ENCODE measurements at places on chromosomes 5 and 9.

GRCh38 chr5:160188141-160189015 is 40.9 kb upstream of the FABP6 start:
- no peak for DNase-seq

- DNase-seq = no peak
These were observed 108.2 kb upstream of the DMAC1 start for GRCh38 chr9:7907551-7908337.

DNA sequence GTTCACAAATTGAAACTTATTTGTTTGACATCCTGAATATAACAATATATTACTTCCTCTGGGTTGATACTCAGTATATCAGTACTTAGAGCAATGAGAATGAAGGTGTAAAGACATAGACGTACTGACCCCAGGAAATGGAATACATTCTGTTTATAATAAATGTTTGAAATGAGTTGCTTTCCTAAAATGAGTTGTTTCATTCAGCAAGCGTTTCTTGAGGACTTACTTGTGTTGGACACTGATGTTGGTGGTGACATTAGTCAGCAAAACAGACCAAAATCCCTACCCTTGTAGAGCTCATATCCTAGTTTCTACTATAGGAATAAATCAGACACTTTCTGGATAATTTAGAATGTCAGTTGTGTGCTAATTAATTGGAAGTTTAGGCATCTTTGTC is 184.3 kb downstream of the ZDHHC21 start:
- no peak for DNase-seq

DNA sequence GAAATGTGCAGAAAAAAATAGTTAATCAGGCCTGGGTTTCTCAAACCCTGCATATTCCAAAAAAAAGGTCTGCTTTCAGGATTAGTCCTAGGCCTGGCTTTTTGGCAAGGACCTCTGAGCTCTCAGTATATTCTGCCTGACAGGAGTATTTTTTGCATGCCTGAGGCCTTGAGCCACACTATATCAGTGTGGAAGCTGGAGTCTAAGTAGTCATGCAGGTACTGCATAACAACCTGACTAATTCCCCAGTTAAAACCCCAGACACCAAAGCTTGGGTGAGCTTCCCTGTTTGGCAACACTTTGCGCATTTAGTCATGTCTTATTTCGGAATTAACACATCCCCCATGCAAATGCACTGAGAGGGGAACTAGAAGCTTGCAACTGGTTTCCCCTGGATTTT is 359.5 kb downstream of the CETN3 start:
- no peak for DNase-seq

DNA sequence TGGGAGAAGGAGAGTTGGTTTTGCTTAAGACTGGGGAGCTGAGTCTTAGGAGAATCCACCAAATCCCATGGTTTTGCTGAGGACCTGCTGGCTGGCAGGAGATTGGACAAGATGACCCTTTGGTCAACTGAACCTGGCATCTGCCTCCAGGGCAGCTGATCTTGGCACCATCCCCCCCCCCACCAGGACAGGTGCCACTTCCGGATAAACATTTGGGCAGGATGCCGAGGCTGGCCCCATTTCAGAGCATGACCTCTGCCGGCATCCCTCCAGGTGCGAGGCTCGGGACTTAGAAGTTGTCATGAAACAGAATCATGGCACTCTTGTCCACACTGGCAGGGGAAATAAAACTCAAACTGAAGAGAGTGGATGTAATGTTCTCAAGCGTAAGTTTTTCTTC is 165.6 kb downstream of the MACROH2A1 start:
- no peak for DNase-seq

DNA sequence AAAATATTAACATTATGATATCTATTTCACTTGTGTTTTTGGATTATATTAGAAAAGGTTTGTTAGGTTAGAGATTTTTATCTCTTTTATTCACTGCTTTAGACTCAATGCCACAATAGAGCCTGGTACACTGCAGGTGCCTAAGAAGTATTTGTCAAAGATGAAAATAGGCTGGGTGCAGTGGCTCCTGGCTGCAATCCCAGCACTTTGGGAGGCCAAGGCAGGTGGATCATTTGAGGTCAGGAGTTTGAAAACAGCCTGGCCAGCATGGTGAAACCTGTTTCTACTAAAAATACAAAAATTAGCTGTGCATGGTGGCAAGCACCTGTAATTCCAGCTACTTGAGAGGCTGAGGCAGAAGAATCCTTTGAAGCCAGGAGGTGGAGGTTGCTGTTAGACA is 64.3 kb downstream of the C9 start:
- no peak for DNase-seq

GRCh38 chr5:111975133-111975532 is 218.1 kb upstream of the NREP start:
- DNase-seq = no peak

GRCh38 chr5:141826674-141827073 is 51.5 kb downstream of the PCDH1 start:
- DNase-seq = no peak

GRCh38 chr9:110083866-110084265 is 124.1 kb downstream of the C9orf152 start:
- no peak for DNase-seq

GRCh38 chr5:129172580-129172979 is 78.0 kb downstream of the ISOC1 start:
- no peak for DNase-seq

DNA sequence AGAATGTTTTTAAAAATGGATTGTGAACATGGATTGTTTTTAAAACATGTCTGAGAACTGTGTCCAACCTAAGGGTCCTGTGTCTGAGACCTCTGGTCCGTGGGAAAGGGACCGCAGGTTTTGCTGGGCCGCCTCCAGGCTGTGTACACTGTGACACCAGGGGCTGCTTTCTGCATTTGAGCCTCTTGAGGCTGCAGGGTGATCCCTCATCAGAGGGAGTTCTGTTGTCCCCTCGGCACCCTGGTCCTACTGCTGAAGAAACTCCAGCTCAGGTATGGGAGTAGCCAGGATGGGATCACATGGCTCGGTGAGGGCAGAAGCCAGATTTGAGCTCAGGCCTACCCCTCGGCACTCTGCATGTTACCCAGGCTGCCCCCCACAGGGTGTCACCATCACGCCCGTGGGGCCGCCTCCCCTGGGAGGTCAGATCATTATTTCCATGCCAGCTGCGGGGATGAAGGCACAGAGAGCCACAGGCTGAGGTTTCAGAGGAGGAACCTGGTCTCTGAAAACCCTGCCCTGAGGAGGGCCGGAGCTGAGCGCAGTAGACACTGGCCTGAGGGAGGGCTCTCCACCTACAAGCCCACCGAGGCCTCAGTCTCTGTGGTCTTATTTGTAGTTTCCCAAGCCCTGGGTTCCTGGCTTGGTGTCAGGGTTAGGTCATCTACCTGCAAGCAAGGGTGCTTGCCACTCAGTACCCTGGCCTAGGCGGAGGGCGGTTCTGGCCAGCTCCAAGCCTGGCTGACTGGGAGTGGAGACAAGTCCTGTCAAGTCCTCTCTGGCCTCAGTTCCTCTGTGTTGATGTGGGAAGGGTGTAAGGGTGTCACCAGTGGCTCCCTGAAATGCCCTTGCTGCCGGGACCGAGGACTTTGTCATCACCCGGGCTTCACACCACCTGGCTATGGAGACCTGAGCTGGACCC is 2.8 kb downstream of the PRR7 start:
- no peak for DNase-seq

- DNase-seq = no peak
These were observed 52.4 kb downstream of the SMIM23 start for GRCh38 chr5:171838066-171838465.

DNA sequence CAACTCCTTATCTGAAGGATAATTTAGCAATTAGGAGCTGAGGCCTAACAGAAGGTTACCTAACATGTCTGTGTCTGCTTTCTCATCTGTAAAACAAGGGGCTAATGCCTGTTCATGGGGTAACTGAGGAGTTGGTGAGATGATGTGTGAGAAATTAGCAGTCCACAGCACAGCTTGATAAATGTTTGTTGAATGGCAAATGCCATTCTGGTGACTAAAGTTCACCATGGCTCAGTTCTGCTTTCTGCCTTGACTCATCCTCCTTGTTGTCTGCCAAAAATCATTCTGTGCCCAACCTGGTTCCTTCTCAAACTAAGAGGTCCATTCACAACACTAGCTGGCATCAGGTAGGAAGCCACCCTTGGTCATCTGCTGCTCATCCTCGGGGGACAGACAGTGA is 552.0 kb upstream of the KLF4 start:
- DNase-seq = no peak

GRCh38 chr5:28505121-28505520 is 1466.7 kb upstream of the CDH9 start:
- no peak for DNase-seq

GRCh38 chr5:24496268-24496667 is 148.5 kb downstream of the CDH10 start:
- no peak for DNase-seq

- DNase-seq = no peak
These were observed 11.8 kb upstream of the HEXB start for GRCh38 chr5:74673011-74673790.

GRCh38 chr9:95189251-95190098 is 128.0 kb downstream of the FANCC start:
- no peak for DNase-seq

GRCh38 chr9:105311306-105311705 is 66.9 kb downstream of the SLC44A1 start:
- DNase-seq = no peak

- no peak for DNase-seq
These were observed 402.1 kb upstream of the BRINP1 start for GRCh38 chr9:119771341-119771740.

DNA sequence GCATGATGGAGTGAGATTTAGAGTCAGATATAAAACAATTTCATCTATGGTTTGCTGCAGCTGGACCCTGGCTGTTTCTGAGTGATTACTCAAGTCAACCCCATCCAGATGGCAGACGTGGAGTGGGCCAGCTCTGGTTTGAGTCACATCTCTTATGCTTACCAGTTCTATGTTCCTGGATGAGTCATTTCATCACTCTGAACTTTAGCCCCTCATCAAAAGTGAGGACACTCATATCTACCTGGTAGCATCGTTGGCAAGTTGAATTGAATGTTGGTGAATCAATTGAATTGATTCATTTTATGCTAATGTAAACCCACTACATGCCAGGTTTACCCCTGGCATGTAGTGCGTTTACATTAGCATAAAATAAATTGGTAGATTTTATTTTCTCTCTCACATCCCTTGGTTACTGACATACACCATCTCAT is 176.4 kb downstream of the FGF18 start:
- DNase-seq = no peak

DNA sequence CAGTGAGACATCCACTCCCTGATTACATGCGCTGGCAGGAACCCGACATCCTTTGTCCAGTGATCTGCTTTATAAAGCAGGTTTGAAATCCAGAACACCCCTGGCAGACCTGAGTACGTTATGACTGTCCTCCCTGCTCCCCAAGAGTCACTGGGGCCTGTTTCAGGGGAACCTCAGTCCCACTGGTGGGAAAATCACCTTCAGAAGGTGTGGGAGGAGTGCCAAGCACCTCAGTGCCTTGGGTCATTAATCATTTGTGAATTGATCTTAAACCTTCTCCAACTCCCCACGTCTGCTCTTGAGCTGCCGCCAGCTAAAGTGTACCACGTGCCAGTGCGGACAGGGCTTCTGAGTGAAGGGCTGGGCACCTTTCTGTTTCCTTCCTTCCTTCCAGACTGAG is 16.2 kb downstream of the SLC6A3 start:
- no peak for DNase-seq

DNA sequence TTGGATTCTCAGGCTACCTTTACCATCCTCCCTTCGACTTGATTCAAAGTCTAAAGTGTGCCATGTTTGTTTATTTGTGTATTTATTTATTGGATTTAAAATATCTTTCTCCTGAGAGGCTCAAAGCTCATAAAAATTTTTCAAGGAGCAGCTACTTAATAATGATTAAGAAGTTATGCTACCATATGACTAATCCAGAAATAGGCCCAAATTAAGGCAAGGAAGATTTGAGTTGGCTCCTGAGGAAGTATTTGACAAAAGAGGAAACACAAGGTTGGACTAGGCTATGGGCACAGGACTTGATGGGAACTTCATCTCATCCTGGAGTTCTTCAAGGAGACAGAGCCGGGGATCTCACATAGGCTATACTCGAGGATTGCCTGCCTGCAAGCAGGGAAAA is 22.4 kb upstream of the PPP2CA start:
- DNase-seq = no peak

- DNase-seq = no peak
These were observed 1596.1 kb upstream of the WWC1 start for GRCh38 chr5:166695326-166695725.

DNA sequence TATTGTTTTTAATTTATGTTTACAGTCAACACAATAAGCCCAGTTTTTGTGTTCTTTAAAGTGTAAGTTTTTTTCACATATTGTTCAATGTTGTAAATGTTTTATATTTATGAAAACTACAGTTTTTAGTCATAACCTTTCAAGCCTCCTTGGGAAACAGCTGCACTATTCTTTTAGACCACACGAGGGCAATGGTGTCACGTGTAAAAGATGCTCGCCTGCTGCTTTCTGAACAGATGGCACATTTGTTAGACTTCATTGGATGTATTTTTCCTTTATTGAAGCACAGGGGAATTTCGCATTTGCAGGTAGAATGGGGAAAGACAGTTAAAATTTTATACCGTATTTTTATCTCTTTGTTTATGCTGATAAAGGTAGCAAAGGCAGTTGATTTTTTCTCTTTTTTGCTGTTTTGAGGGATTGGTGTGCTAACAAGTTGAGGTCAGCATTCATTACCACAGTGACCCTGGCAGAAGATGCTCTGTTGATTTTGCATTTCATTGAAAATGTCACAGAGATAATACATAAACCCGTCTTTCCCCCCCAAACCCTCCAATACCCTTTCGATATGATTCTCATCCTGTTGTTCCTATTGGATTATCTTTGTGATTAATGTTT is 59.0 kb downstream of the MAT2B start:
- no peak for DNase-seq

- no peak for DNase-seq
These were observed 186.8 kb downstream of the ZNF462 start for GRCh38 chr9:107049803-107050184.

- DNase-seq = no peak
These were observed 17.4 kb upstream of the ARSI start for GRCh38 chr5:150320044-150320613.

GRCh38 chr9:78031444-78031892 is at the start of gene GNAQ:
GNAQ (minus strand) TSS chr9:78031811; CDS start chr9:78031235, 576 bp downstream.
- DNase-seq = no peak

DNA sequence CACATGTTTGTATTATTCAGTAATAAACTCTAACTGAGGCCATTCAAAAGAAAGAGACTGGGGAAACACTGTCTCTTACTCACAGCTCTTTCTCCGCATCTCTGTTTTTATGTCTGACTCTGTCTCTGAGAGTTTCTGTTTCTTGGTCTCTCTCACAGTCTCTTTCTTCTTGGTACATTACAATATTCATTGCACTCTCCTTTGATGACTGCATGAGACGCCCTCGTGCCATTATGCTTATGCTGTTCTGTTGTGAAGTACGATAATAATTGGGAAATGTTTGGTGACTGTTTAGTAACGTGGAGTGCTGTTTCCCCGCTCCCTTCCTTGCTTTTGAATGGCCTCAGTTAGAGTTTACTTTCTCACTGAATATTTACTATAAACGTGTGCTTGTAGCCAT is 25.3 kb upstream of the TLX3 start:
- no peak for DNase-seq

GRCh38 chr5:109374625-109375024 is 35.1 kb downstream of the PJA2 start:
- no peak for DNase-seq
